Mesenchymal stem cell (in vitro differentiated cells and primary cell): ENCODE measurements at places on chromosomes 12 and 14.

DNA sequence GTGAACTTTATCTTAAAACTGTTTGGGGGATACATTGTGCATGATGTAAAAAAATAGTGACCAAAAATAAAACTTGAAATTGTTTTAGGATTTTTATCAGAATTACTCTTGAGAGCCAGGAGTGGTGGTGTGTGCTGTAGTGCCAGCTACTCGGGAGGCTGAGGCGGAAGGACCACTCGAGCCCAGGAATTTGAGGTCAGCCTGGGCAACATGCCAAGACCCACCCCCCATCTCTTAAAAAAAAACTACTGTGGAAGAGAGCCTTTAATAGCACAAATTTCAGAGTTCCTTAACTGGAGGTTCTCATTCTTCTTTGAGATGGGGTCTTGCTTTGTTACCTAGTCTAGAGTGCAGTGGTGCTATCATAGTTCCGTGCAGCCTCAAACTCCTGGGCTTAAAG lies 21.5 kb downstream of the CPSF2 start:
- no peak for DNase-seq

DNA sequence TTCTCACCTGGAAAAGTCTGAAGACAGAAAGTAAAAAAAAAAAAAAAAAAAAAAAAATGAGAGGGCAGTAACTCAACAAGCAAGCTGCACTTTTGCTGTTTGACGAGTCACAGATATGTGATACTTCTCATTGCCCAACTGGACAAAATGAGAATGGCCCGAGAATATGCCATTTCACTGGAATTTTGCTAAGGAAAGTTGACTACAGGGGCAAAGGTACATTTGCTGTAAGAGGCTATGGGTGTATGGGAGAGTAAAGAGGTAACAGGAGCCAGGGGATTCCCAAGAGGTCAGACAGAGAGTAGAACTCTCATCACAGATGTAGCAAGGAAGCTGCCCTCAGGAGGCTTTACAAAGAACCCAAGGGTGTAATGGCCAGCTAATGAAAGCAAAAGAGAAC lies 22.9 kb downstream of the KIF21A start:
- no peak for DNase-seq

DNA sequence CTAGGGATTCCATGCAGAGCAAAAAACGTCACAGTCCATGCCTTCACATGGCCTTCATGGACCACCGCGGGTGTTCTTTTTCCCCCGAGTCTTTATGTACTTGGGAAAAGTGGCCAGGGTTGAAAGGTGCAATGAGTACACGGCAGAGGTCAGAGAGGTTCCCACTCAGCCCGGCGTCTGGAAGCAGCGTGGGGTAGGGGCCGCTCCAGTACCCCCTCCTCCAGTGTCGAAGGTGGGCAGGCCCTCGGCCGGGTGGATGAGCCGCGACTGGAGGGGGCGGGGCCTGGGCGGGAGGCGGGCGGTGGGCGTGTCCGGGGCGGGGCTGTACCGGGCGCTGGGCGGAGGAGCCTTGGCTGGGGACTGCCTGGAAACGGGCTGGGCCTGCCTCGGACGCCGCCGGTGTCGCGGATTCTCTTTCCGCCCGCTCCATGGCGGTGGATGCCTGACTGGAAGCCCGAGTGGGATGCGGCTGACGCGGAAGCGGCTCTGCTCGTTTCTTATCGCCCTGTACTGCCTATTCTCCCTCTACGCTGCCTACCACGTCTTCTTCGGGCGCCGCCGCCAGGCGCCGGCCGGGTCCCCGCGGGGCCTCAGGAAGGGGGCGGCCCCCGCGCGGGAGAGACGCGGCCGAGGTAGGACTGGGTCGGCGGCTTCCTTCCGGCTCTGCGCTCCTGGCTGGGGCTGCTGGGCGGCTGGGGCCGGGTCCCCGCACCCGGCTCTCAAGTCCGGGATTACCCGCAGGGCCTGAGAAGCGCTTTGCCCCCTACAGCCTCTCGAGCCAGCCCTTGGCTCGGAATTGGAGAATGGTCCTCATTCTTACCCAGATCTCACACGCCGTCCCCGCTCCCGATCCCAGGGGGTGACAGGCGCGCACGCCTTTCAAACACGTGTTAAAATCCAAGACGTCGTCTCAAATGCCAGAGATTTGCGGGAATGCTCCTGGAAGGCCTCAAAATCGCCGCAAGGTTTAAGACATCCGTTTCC lies at the start of gene RXYLT1:
Gene RXYLT1 (plus strand): TSS at position 412 of the 984 bp plus-strand sequence. CDS start 52 bp downstream, at position 464.
- peak; percentile 83 for DNase-seq

GRCh38 chr14:102793531-102794328 lies 16.5 kb downstream of the TRAF3 start:
- DNase-seq: no peak

GRCh38 chr14:71355324-71356201 lies 448.3 kb downstream of the PCNX1 start:
- no peak for DNase-seq

DNA sequence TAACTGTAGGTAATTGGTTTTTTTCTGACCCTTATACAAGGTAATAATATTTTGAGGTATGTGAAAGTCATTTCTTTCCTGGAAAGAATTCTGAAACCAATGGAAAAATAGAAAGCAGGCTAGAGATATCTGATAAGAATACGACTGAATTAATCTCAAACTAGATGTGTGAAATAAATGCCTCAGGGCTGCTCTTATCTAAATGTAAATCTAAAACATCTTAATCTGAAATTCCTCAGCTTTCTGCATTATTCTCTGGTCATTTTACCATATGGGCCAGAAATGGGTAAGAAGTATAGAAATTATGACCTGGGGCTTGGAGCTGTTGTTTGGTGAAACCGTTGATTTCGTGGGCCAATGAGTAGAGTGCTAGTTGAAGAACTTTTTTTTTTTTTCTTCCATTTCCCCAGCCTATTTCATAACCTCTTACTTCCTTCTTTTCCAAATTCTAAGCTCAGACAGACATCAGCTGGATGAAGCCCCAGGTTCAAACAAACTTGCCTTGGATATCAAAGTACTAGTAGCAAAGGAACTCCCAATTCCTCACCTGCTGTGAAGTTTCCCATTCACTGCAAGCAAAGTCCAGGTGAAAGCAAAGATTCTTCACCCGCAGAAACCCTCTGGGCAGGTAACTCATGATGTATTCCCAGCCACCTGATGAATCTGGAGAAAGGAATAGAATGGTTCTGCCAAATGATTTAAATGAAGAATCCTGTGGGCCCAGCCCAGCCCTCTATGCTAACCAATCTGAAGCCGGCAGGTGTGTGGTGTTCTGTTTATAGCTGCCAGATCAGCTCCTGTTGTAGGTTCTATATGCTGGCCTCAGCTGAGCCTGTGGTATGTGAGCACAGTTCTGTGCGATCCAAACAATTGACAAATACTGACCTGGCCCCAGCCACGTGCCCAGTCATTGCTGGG lies 9.7 kb upstream of the FOS start:
- no peak for DNase-seq

- DNase-seq: no peak
Observed at GRCh38 chr14:64709126-64709525, 4.9 kb downstream of the PLEKHG3 start.

- DNase-seq: no peak
Observed at GRCh38 chr12:70837026-70837425, 83.5 kb downstream of the PTPRR start.
